ENCODE measurements at places on chromosomes 12 and 14.

- DNase-seq = no peak
Observed at GRCh38 chr14:60653701-60654161, 4.5 kb upstream of the SIX1 start.

DNA sequence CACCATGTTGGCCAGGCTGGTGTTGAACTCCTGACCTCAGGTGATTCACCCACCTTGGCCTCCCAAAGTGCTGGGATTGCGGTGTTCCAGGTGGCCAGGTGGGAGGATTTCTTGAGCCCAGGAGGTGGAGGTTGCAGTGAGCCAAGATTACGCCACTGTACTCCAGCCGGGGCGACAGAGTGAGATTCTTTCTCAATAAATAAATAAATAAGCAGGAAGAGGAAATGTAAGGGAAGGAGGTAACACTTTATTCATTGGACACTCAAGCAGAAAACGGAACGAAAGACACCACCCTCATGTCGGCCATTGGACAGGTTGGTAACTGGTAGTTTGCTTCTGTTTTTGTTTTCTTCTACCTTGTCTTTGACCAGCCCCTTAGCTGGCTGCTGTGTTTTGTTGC is 13.0 kb upstream of the NFATC4 start:
- DNase-seq = no peak

DNA sequence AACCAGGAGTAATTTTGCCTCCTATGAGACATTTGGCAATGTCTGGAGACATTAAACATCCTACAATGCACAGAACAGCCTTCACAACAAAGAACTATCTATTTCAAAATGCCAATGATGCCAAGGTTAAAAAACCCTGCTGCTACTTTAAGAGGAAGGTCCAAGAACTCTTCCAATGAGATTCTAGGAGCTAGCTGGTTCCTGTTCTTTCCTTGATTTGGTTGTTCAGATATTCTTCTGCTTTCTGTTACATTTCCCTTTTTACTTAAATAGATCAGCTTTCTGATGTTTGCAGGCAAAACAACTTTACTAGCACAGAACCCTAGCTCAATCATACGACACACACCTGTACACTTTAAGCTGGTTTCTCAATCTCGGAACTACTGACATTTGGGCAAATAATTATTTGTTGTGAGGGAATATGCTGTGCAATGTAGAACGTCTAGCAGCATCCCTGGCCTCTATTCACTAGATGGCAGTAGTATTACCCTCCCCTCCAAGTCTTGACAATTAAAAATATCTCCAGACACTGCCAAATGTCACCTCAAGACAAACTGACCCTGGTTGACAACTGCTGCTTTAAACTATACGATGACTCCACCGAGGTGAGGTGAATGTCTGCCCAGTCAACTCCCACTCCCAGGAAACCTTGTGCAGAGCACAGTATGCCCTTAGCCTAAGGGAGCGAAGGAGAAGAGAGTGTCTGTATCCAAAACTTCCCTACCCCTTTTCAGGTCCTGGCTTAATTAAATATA is 4.4 kb downstream of the BLTP3B start:
- peak; percentile 12 for DNase-seq

- peak; percentile 56 for DNase-seq
Observed at GRCh38 chr14:59919570-59920377, at the start of gene LRRC9. Gene LRRC9, plus strand, starts transcription at chr14:59920144.

GRCh38 chr12:21865846-21866245 is 75.4 kb downstream of the ABCC9 start:
- no peak for DNase-seq

DNA sequence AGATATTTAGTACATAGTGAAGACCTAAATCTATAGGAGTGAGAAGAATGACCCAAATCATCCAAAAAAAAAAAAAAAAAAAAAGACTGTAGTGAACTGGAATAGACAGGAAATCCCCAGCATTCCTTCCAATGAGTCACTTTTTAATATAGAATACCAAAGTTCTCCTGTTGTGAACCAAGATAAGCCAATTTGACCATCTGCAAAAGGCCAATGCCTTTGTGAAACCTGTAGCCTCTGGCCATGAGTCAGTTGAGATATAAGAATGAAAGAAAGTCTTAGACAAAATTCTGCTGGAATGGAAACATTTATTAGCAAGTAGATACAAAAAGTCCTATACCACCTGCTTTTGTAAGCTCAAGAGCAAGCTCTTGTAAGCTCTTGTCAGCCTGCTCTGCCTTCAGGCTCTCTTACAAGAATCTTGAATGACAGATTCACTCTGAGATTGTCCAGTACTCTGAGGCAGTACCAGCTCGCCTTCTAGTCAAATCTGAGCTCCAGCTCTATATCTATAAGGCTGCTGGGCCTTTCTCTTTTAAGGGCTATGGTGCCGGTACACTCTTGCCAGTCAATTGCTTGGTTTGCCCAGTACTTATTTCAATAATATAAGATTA is 243.0 kb upstream of the TMTC1 start:
- DNase-seq = peak; percentile 85

DNA sequence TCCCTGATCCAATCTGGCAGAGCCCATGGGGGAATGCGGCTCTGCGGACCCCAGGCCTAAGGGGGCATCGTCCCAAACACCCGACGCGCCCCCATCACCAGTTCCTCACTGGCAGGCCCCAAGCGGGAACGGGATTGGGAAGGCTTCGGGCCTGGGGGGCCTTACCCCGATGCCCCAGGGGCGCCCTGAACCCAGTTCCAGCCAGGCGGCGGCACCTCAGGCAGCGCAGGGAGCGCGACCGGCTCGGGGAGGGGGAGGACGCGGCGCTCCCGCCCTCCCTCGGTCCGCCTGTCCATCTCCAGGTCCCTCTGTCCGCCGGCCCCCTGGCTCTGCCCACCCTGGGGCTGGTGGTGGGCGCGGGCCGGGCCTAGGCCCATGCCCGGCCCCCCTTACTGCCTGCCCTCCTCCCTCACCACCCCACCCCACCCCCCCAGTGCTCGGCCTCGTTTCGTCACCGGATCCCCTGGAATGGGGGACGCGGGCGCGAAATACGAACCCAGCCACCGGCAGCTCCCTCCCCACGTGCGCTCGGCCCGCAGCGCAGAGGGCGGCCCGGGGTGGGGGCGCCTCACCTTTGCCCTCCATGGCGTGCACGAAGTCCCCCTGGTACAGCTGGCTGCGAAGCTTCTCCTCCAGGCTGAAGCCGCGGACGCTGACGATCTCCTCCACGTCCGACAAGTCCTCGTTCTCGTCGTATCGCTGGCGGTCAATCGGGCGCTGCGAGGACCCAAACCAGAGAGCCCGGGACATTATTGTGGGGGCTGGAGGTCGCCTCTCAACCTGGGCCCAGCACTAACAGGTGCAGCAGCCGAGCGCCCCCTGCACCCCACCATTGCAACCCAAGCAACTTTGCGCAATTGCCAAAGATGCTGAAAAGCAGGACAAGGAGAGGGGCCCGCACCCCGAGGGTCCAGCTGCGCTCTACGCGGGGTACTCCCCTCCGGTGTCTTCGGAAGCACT is 2.3 kb downstream of the KDM2B start:
- DNase-seq = peak; percentile 7

DNA sequence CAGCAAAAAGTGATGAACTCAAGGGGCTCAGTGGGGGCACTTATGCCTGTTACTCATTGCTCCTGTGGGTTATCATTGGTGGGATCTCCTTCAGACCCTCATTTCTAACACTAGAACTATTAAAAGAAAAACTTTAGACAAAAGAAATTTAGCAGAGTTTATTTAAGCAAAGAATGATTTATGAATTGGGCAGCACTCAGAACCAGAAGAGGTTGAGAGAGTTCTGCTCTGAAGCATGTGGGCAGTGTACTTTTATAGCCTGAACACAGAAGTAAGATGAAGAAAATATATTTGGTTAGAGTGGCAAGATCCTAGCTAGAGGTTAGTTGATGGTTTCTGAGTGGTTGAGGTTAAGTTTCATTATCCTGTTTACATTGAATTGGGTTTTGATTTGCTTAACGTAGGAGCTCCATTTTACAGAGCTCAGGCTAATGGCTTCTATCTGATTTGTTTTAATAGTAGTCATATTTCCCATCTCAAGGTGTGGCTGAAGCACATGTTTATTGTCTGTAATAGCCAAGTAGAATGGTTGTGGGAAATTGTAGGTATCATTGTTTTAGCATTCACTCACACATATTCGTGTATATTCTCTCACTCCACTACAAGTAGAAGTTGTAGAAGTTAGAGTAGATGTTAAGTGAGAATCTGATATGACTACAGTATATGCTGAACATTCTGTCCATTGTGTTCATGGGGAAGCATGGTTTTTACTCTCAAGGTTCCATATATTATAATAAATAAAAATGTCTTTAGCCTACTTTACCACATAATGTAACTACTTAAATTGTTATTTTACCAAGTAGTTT is 27.6 kb downstream of the LEMD3 start:
- no peak for DNase-seq

DNA sequence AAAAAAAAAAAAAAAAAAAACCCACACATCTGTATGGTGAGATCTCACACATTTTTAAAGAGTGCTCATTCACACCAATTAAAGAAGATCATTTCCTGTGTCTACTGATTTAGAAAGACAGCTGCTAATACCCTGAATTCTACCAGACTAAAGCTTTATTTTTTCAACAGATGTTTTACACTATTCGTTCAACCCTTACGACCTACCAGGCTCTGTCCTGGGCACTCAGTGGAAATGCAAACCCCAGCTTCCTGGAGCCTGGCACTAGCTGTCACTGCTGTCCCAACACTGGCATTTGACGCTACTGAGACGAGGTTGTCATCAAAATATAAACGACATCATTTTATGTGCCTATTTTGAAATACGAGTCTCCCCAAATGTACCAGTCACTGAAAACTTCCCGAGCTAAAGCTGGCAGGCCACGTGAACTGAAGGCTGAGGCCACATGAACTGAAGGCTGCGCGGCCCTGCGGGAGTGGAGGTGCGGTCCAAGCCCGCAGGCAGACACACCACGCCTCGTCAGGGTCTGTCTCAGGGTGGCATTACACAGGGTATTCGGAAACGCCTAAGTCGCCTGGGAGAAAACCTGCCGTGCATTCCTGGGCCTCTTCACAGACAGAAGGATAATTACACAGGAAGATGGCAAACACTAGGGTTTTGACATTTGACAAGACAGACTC is 27.2 kb downstream of the SLC15A4 start:
- DNase-seq = no peak

DNA sequence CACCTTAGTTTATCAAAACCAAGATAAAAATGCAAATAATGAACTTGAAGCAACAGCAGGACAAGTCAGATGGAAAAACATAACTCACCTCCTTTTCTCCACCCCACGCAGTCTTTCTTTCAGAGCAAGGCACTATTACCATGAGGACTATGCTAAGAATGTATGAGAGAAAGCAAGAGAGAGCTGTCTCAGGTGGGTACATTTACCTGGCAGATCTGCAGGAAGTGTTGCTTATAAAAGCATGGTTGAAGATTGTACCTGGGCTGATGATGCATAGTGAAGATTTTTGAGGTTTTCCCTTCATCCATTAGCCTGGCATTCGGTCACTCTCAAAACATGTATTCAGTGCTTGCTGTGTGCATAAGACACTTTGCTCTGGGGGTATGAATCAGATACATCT is 68.8 kb upstream of the IFNG-AS1 start:
- DNase-seq = peak; percentile 33

DNA sequence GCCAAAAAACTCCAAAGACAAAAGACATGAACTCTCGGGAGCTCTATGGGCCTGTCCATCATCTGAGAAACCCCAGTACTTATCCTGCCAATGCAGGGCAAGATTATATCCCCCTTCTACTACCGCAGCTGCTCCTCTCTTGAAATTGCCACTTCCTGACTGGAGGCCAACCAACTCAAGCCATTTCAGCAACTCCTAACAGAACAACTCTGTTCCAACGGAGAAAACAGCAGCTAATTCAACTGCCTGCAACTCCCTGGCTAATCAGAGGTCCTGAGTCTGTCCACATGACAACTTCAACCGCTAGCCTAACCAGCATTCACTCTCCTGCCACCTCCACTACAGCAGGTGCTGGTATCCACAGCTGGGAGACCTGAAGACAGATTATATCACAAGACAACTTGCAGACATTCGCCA is 24.1 kb downstream of the CEP83 start:
- DNase-seq = no peak

DNA sequence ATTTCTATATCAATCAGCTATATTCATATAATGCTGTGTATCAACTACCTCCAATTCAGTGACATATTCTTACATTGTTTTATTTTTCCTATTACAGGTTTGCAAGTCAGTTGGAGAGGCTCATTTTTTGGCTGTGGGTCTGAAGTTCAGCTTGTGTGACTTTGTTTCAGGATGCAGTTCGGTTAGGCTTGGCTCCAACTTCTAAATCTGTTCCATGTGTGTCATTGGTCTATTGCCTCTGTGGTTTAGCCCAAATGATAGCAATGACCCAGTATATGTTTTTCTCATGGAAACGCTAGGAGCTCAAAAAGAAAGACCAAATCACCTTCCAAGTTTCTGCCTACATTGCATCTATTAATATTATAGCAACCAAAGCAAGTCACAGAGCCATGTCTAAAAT is 848.6 kb upstream of the LRFN5 start:
- no peak for DNase-seq

GRCh38 chr12:97805146-97805545 is 342.5 kb downstream of the RMST start:
- no peak for DNase-seq

DNA sequence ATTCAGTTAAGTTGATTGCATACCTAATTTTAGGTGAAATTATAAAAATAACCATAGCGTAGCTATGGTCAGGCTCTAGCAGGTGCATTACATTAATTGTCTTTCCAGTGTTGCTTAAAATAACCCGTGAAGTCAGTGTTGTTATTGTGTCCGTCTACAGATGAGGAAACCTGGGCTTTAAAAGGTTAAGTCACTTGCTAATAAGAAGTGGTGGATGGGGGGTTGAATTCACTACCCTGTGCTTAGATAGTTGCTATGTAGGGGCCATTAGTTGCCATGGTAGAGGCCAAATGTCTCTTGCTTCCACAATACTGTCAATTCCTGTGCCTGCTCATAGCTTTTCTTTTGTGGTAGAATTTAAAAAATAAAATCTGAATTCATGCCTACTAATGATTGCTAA is 174.8 kb downstream of the PELI2 start:
- DNase-seq = no peak

DNA sequence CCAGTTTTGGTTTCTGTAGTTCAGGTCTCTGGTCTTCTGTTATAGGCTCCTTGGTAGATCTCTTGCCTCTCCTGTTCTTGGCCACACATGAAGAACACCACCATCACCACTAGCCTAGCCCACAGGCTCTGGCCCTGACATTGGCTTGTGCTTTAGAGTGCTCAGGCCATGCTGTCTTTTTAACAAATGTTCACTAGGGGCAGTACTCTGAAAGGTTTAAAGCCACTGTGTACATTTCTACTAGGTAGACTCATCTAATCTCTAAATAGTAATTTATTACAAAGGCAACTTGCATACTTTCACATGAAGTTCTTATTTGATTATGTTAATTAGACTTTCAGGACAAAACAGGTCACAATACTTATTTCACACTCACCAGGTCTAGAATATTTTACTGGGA is 38.3 kb downstream of the PDE6H start:
- no peak for DNase-seq

DNA sequence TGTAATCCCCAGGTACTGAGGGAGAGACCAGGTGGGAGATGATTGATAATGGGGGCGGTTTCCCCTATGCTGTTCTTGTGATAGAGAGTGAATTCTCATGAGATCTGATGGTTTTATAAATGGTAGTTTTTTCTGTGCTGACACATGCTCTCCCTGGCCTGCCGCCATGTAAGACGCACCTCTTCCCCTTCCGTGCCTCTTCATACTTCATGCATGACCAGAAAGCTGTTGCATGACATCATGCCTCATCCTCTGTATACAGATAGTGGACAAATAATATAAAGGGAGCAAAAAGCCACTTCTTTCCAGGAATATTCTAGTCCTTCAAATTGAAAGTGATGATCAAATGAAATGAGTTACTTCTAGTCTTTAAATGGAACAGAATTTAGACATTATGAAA is 47.3 kb upstream of the LRIG3 start:
- no peak for DNase-seq

- no peak for DNase-seq
Observed at GRCh38 chr12:102992720-102993119, 35.2 kb downstream of the ASCL1 start.
